Stimulated activated CD8-positive, alpha-beta memory T cell treated with anti-CD3 and anti-CD28 coated beads, Interleukin-12 subunit alpha, Interleukin-12 subunit beta, amount 100 ng/mL, for 1 hour (primary cell): ENCODE measurements at places on chromosomes 12 and 14.
A peak's percentile ranks its signal among the peaks of the same experiment; 100 is the strongest.

- no peak for DNase-seq
Observed at GRCh38 chr14:67852926-67853604, 33.5 kb downstream of the RAD51B start.

DNA sequence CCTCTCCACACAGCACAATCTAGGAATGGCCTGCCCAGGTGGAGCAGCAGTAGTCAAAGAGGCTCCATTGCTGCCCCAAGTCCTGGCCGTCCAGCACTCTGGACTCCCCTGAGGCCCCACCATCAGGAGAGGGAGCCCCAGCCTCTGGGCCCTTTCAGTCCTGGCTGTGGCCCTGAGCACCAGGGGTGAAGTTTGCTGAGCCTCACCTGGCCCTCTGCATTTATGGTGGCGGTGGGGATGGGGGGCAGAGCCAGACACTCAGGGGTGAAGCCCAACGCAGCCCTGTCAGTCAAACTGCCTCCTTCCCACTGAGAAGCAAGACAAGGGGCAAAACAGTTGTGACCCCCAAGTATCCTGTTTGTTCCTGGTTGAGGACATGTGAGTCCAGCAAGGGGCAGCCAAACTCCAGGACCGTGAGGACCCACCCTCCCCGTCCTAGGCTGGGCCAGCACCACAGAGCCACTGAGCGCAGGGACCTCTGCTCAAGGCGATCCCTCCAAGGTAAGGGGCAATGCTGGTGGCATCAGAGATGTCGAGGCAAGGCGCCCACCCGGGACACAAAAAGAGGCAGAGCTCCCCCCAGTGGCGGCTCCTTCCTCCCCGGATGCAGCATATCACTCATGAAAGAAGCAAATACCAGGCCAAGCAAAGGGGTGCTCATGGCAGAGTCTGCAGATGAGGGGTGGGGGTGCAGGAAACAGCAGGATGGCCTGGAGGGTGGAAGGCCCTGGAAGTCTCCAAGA is 4.8 kb upstream of the AMN start:
- DNase-seq, result peak; percentile 36

GRCh38 chr12:123388177-123388950 is 4.4 kb downstream of the KMT5A start:
- DNase-seq, result peak; percentile 50

GRCh38 chr12:54197010-54197409 is 8.2 kb upstream of the SMUG1 start:
- DNase-seq, result no peak

GRCh38 chr14:100092832-100093231 is 27.6 kb downstream of the EVL start:
- DNase-seq, result no peak

GRCh38 chr12:68621472-68622081 is 10.9 kb downstream of the RAP1B start:
- DNase-seq, result no peak

DNA sequence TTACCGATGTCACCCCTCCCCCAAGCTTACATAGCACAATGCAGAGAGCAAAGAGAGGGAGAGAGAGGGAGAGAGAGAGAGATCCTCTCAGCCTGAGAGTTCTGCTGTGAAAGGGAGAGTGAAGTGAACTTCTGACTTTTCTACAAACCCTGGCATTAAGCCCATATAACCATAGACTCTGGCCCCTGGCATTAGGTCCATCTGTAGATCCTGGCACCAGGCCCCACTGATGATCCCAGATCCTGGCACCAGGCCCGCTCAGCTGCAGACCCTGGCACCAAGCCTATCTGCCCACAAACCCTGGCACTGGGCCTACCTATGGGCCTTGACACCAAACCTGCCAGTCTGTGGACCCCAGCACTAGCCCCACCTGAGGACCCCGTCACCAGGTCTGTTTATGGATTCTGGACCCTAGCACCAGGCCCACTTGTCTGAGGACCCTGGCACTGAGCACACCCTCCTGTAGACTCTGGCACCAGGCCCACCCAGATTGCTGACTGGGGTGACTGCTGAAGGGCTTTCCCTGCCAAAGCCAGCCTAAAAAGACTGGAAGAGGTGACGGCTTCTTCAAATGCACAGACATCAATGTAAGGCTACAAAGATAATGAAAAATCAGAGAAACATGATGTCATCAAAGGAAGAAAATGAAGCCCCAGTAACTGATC is 14.5 kb upstream of the KRT83 start:
- DNase-seq, result no peak

DNA sequence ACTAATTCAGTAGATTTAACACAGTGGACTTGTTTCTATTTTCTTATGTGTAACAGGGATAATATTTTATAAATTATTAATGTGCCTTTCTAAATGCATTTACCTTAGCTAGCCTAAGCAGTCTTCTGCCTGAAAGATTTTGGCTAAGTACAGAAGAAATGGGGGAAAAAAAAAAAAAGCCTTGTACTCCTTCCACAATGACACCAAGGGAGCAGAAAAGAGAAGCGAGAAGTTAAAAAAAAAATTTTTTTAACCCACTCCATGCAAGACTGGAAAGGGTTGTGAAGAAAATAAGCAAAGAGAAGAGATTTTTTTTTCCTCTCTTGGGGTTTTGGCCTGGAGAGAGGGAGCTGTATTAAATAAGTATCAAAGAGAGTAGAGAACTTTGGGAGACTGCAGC is 28.7 kb downstream of the NELL2 start:
- DNase-seq, result no peak

GRCh38 chr12:1662761-1663439 is 28.0 kb upstream of the ADIPOR2 start:
- DNase-seq, result no peak

DNA sequence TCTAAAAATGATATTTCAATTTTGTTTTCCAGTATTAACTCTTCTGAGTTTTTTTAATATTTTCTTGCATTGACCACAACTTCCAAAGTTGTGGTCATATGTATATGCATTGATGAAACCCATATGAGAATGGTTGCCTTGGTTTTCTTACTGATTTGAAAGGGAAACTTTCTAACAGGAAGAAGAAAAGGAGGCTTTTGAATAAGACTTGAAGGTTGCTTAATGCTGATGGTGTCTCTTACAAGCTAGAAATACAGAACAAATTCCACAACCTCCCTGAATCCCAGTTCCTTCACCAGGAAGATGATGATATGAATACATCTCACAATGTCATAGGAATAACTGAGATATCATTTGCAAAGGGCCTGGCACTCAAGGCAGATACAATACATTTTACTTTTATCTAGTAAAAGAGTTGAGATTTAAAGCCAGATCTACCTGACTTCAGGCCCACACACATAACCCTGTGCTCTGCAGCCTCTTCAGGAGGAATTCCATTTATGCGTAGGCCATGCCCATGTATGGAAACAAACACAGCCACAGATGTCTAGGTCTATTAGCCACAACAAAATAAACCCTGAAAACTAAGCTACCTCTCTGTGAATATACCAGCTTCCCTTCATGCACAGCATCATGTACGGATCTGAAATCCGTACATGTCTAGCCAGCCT is 165.4 kb upstream of the PLEKHG7 start:
- no peak for DNase-seq

DNA sequence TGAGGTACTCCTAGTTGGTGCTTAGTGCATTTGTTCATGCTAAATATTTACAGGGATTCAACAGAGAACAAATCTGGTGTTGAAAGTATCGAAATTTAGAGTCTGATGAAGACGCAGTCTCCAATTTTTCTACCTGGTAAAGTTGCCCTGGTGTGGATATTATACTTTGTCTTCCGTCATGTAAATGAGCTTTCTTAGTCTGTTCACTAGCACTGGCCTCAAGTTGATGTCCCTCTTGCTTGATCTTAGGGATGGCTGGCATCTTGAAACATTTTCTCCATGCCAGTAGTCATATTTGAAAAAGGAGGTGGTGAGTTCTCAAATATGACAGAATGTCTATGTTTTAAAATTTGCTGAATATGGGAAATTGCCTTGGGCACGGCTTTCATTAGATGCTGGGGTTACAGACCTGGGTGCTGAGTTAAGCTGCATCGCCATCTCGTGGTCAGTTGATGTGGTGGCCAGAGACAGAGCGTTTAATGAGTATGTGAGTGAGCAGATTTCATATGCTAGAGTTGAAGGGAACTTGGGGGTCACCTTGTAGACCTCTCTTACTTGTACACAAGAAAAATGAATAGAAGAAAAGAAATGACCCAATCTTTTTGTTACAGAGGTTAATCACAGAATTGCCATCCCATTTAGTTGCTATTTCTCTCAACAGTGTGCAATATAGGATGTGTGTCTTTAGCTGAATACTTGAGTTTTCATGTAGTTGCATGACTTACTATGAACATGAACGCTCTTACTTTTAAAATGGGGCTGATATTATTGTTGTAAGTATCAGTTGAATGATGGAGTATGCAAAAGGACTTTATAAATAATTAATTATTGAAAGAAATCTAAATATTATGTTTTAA is 172.8 kb upstream of the DCN start:
- no peak for DNase-seq

DNA sequence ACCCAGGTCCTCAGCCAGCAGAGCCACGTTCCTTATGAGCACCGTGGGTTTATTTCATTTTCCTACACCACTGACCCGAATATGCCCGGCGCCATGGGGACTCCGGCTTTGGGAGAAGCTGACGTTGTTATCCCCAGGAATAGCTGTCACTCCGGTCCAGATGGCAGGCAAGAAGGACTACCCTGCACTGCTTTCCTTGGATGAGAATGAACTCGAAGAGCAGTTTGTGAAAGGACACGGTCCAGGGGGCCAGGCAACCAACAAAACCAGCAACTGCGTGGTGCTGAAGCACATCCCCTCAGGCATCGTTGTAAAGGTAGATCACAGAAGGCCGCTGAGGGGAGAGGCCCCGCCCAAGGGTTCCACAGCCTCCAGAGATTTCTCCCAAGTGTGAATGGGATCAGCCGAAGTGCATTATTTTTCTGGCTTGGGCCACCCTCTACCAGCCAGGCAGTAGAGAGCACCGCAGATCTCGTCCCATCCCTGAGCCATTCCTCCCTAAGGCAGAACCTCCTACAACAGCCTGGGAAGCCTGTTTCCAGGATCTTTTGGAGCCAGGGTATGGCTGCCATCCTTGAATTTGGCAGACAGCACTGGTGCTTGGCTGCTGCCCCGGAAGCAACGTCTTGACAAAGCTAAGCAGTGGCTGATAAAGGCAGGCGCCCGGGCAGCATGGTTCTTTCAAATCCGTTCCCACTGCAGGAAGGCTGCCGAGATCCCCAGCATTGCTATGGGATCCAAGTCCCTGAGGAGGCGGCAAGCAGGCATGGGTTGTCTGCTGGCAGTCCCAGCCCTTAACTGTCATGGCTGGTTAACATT is 17.8 kb downstream of the CDK2AP1 start:
- no peak for DNase-seq

GRCh38 chr12:131430158-131430742 is 280.6 kb upstream of the SFSWAP start:
- no peak for DNase-seq

GRCh38 chr12:89484470-89484869 is 40.1 kb downstream of the GALNT4 start:
- DNase-seq, result no peak

DNA sequence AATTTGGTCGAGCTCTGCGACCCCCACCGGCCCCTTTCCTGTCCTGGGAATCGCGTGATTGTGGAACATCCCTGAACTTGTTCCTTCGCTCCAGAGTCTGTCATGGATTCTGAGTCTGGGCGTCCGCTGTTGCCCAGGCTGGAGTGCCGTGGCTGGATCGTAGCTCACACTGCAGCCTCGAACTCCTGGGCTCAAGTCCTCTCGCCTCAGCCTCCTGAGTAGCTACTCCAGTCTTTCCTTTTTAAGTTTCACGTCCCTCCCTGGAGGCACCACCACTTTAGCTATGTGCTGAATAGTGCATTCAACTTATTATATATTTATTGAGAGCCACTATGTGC is 698 bp downstream of the ACOT6 start:
- no peak for DNase-seq

DNA sequence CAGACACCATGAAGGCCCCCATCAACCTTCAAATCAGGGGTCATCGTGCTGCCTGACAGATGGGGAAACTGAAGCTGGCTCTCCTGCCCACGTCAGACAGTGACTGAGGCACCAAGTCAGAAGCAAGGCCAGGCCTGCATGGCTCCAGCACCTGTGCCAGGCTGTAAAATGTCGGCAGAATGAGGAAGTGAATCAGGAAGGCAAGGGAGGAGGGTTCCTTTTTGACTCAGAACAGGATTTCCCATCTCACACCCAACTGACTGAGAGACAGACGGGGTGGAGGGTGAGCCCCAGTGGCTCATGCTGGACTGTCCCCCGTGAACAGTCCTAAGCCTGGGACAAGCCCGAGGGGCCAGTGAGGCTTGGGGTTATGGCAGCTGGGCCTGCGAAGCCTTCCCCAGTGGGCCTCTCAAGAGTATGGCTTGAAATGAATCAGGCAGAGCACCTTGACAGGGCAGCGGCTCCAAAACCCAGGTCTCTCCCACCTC is 20.9 kb downstream of the SYNE3 start:
- no peak for DNase-seq

DNA sequence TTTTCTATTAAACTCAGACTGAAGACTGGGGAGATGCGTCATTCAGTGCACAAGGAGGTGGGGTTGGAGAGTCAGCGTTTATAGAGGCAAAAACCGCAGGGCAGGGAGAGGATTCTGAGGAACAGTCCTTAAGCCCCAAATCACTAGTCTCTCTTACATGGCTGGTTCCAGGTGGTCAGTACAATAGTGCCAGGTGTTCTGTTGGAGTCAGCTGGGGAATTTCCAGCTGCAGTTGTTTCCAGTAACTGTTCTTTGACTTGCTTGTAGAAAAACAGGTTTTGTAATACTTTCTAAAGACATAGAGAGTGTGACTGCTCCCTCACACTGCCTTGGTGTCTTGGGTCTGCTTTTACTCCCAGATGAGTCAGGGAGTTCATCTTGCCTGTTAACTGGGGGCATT is 192.2 kb downstream of the TMTC3 start:
- no peak for DNase-seq

DNA sequence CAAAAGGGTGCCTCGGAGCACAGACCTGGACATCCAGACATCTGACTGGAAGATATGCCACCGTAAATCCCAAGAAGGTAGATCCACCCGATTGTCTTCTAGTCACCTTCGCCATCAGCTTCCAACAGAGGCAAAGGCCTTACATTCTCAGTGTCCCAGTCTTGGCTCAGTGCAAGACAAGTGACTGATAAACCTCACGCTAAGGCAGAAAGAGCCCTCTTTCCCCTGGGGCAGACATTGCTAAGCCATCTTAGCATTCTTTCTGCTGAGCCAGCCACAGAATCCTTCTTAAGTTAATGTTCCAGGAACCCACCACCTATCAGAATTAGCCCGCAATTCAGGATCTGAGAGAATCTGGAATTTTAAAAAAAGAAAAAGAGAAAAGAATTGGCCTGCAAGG is 4.3 kb upstream of the PLEKHG6 start:
- no peak for DNase-seq

GRCh38 chr14:83312511-83312910 is 1778.9 kb upstream of the SEL1L start:
- no peak for DNase-seq

DNA sequence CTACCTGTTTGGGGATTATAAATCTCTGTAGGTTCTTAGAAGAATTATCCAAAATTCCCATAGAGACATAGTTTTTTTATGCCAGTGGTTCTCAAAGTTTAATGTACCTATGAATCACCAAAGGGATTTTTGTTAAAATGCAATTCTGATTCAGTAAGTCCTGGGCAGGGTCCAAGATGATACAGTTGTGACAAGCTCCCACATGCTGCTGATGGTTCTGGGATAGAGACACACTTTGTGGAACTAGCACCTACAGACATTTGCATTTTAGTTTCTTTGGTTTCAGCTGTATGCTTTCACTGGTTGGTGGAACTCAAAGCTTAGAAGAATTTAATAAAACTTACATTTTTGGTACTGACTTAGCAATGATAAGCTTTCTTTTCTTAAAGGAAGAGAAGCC is 80.4 kb downstream of the PTCSC3 start:
- DNase-seq, result no peak
